ENCODE measurements at places on chromosomes 1 and 21. TPM values are rescaled to one million over a fixed set of nuclear protein-coding genes. Genes with fewer than 3 reads are reported as not detected.

GRCh38 chr21:33971492-33972013 is 55.9 kb upstream of the ATP5PO start:
- no peak for DNase-seq

- DNase-seq, result no peak
These were observed 782.4 kb upstream of the BRINP3 start for GRCh38 chr1:191260056-191260455.

GSTM3 gene
- total RNA-seq, result 2.3 TPM

FOXO6 gene
- total RNA-seq, result 0.55 TPM

LRRC52 gene
- total RNA-seq, result not detected

Data from right lobe of liver (tissue), 6 donors.